ENCODE measurements at places on chromosomes 2 and 18.

DNA sequence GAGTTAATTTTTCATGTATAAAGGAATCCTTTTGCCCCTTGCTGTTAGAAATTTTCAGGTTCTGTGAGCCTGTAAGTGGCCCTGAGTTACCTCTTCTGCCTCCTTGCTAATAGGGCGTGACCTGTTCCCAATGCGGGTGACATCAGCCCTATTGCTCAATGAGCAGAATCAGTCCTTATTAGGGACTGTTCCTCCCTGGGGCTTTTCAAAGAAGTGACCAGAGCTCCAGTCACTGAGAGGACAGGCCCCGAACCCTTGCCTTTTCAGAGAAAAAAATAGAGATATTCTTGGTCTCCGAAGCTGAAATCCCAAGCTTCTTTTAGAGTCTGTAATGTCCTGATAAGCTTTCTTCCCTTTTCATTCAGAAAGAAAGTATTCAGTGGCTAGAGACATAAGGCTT, 8.2 kb upstream of the APOB start:
- DNase-seq, result no peak

DNA sequence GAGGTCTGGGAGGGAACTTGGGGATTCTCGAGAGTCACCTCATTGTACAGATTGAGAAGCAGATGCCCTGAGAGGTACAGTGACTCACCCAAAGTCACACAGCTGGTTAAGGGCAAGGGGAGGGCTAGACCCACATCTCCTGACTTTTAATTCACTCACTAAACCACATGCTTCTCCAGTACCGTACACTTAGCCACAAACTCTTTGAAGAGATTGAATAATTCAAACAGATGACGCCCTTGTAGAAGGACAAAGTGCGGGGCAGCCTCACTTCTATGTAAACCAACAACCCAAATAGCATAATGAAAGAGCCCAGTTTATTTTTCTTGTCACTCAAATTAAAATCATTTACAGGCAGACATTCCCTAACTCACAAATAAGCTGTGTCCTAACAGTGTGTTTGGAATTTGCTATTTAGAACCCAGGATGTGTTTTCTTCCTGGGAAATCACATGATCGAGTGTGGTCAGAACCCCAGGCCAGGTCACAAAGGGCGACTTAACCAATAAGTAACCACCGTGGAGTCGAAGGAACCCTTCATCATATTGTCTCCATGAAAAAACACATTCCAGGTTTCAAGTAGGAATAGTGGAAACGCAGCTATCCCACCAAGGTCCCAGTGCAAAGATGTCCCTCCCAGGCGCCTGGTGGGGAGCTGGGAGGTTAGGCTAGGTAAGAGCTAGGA, 35.8 kb upstream of the PTPN4 start:
- no peak for DNase-seq

DNA sequence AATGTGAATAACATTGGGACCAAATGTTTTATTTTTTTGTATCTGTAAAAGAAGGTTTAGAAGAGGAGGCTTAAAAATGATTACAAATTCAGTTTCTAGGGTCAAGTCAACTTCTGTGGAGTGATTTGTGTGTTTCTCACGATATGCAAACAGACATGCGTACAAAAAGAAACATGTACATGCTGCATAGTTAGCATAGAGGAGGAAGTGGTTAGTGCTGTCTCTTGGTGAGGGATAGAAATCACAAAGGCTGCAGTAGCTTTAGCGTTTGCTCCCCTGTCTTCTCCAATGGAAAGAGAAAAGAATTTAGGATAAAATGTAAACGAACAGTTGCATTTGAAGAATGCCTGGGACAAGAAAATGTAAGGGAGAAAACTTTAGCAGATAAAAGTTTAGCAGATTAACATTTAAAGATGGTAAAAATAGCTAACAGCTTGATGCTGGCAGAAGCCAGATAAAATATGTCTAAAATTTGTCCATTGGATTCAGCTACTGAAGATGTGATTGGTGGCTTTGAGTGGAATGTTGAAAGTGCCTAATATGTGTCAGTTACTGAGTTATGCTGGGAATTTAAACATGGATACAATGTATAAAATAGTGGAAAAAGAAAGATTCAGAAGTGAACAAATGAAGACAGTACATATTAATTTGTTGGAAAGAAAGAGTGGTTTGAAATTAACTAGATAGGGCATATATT, 44.9 kb downstream of the MALT1 start:
- DNase-seq, result no peak

GRCh38 chr18:66724664-66725356, 120.9 kb upstream of the CDH19 start:
- no peak for DNase-seq

- DNase-seq, result no peak
These were observed 533.0 kb downstream of the PLCL1 start for GRCh38 chr2:198337368-198337767.

DNA sequence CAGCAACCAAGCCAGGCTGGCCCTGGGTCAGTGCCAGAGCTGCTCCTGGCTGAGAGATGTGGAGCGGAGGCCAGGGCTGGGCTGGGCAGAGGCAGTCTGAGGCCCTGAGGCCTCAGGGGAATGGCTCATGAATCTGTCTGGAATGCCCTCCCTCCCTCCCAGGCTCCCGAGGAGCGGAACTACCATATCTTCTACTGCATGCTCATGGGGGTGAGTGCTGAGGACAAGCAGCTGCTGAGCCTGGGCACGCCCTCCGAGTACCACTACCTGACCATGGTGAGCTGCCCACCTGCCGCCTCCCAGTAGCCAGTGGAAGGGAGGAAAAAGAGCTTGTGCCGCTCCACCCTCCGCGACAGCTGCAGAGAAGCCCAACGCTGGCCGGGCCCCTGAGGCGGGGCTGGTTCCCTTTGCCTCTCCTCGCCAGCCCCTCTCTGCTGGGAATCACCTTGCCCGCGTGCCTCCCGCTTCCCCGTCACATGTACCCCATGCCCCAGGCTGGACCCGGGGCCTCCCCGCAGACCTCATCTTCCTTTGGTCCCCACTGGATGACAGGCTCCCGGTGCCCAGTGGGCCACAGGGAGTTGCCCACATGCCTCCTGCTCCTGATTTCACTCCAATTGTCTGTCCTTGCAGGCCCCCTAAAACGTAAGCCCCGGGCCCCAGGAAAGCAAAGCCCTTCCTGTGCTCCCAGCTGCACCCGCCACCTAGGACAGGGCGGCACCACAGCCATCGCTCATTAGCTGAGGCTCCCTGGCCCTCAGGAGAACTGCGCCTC, 41.1 kb downstream of the MYO7B start:
- no peak for DNase-seq

GRCh38 chr2:58195662-58196061, 45.5 kb downstream of the FANCL start:
- DNase-seq, result no peak

GRCh38 chr18:70371908-70372307, 83.1 kb downstream of the SOCS6 start:
- no peak for DNase-seq

GRCh38 chr2:98086491-98087446, at the start of gene VWA3B:
Gene VWA3B, plus strand, starts transcription at chr2:98087167. Its CDS starts 5,926 bp downstream, at chr2:98093093.
- no peak for DNase-seq

- no peak for DNase-seq
These were observed 58.6 kb downstream of the ZEB2 start for GRCh38 chr2:144461308-144461766.

GRCh38 chr2:55232863-55233657, 572 bp downstream of the RPS27A start:
- peak; percentile 34 for DNase-seq

- no peak for DNase-seq
These were observed 103.0 kb downstream of the SPIRE1 start for GRCh38 chr18:12554796-12555388.

DNA sequence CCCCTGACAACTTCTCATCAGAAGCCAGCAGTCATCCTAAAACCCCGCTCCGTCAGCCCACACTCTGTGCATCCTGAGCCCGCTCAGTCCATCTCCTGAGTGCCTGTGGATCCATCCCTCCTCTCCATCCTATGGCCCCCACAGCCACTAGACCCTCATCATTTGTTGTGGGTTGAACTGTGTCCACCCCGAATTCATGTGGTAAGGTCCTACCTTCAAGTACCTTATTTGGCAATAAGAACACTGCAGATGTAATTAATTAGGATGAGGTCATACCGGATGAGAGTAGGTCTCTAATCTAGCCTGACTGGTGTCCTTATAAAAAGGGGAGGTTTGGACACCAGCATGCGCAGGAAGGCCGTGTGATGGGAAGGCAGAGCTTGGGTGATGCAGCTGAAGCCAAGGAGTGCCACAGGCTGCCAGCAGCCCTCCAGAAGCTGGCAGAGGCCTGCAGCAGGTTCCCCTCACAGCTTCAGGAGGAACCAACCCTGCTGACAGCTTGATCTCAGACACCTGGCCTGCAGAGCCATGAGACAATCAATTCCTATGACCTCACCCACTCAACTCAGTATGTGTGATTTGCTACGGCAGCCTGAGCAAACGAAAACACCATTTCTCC, 192.4 kb downstream of the ZBTB7C start:
- no peak for DNase-seq

DNA sequence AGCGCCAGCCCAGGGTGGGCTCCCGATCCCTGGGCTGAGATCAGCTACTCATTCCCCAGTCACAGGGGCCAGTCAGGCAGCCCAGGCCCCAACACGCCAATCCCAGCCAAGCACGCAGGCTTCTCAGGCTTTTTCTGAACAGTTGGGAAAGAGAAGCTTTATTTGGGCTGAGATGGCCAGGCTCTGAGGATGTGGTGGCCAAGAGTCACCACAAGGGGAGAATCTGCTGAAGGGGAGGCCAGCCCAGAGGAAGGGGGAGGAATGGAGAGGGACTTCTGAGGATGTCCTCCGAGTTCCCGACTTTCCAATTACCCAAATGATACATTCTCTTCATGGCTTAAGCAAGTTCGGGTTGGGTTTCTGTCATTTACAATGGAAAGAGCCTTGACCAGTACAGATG, 2.8 kb upstream of the DIPK1C start:
- DNase-seq, result no peak

- DNase-seq, result no peak
These were observed 361.5 kb downstream of the GALNT13 start for GRCh38 chr2:154233231-154233630.

DNA sequence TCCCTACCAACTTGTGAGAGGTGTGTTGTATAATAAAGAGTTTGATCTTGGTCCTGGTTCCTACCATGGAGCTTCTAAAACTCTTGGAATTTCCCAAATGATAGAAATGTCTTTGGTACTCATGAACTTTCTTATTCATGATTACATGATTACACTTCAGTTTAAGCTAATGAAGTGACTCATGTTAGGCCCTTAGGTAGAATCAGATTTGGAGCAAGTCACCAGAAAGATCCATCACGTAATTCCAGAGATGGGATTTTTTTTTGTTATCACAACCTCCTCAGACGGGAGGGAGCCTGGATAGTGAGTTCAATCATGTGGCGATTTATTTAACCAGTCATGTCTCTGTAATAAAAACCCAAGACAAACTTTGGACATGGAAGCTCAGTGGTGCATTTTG, 1287.6 kb upstream of the ZEB2 start:
- DNase-seq, result no peak
